ENCODE measurements at places on chromosomes 4 and X. TPM values are rescaled to one million over a fixed set of nuclear protein-coding genes. Genes with fewer than 3 reads are reported as not detected.

DNA sequence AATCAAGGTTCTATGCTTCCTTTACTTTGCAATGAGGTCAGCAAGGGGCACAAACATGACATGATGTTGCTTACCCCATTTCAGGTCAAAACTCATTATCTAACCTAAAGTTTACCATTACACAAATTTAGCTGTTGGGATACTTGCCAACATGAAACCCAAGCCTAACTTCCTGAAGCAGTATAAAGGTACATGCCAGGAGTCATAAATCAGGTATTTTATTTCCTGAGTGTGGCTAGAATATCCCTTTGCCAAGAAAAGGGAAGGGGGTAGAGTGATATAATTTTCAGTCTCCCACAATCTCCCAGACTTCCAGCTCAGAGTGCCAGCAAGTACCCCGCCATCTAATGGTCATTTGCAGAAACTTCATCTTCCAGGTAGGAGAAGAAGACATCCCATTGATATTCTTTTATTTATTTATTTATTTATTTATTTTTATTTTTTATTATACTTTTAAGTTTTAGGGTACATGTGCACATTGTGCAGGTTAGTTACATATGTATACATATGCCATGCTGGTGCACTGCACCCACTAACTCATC is 136.6 kb downstream of the NEXMIF start:
- DNase-seq = no peak

DNA sequence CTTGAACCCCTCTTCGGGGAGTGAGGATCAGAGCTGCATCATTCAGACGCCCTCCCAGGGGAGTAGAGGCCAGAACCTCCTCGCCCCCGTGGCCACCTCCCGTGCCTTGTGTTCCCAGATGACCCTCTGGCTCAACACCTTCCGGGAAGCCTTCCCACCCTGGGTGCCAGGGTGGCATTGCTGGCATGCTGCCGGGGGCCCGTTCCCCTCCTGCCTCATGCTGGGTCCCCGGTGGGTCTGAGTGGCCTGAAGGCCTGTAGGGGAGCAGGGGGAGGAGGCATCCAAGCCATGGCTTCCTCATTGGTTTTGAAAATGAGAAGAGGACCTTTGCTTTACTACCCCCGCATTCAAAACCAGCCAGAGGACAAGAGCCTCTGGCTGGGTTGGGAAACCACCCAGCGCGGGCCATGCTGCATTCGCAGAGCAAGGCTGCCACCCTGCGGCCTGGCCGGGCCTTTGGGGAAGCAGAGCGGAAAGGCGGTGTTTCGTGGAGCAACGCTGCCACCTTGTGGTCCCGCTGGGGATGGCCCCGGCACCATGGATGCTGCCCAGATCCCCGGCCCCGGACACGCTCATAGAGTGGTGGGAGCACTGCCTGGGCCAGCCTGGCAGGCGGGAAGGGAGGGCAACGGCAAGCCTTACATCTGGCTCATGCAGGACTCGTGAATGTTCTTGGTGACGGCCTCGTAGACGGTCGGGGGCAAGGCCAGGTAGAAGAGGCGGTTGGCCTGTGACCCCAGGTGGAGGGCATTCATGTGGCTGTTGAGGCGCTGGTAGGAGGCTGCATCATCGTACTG is 11.9 kb downstream of the G6PD start:
- DNase-seq = peak; percentile 70

FGB gene
- polyA plus RNA-seq = not detected

GRCh38 chrX:37867536-37868153 is 20.3 kb upstream of the DYNLT3 start:
- no peak for DNase-seq

CAMK2D gene
- polyA plus RNA-seq = 178 TPM

GPR82 gene
- polyA plus RNA-seq = 0.14 TPM

SLC25A14 gene
- polyA plus RNA-seq = 7.8 TPM

- no peak for DNase-seq
Observed at GRCh38 chr4:98639523-98639922, 18.9 kb downstream of the TSPAN5 start.

HTN1 gene
- 0.07 TPM for polyA plus RNA-seq

DNA sequence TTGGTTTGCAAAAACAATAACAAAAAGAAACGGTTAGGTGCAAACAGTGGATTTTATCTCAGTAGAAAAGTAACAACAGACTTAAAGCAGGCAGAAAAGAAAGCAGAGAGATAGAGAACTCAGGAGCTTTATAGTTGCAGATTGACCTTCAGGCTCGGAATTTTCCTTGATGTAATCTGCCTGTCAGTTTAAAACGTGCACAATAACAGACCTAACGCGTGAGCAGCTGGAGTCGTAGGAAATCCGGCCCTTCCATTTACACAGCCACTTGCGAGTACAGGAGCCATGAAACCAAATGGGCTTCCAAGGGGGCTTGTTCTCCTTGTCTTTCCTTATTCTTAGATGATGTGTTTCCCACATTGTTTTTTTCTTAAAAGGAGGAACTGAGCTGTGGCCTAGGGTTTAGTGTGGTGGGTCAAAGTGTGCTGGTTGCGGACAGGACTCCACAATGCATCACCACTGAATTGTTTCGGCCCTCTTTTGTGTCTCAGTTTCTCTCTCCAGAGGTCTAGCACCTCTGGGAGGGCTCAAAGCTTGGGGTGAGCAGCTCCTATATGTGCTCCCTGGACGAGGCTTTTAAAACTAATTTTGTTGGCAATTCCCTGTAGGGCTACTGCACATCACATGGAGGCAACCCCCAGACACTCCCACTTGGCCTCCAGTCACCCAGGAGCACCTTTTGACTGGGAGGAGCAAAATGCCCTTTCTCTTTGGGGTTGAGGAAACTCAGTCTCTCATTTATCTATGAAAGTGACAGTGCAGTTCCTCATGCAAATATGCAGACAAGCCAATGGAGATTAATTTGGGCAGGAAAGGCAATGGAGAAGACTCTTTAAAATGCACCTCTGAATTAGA is 13.9 kb upstream of the MPP1 start:
- DNase-seq = no peak

DNA sequence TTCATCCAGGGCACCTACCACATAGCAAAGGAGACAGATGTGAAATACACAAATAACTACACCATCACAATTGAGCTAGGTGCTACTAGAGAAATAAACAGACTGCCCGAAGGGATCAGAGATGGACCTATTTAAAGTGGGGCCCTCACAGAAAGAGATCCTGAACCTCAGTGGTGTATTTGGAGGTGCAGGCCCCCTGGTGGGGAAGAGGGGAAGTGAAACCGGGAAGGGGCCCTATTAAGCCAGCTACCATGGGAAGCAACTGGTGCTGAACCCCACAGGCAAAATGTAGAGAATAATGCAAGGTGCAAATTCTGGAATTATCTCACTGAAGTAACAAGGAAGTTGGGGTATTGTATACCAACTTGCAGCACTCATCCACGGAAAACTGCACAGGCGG is 78.6 kb upstream of the FAM9A start:
- DNase-seq = no peak

GRCh38 chr4:173522951-173523395 is 7.1 kb downstream of the HAND2 start:
- no peak for DNase-seq

GRCh38 chr4:184197536-184198082 is 20.1 kb downstream of the ENPP6 start:
- DNase-seq = peak; percentile 64

CORIN gene
- 1.5 TPM for polyA plus RNA-seq
